IPS DF 19.7 (cell line): ENCODE measurements at places on chromosomes 1 and 21.

GRCh38 chr1:204051258-204051657 lies 21.7 kb upstream of the SOX13 start:
- DNase-seq = no peak

- no peak for DNase-seq
Observed at GRCh38 chr1:61753998-61754508, 11.8 kb downstream of the PATJ start.

GRCh38 chr1:231971397-231972110 lies 345.0 kb downstream of the DISC1 start:
- DNase-seq = no peak

DNA sequence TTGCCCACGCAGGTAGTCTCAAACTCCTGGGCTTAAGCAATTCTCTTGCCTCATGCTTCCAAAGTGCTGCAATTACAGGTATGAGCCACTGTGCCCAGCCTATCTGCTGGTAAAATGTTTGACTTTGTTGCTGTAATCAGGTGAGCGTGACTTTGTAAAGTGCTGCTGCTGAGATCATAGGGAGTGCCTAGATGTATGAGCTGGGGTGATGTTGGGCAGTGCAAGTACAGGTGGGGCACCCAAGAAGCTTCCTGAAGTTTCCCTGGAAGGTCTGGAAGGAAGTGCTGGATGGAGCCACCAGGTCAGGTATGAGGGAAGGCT lies 43.1 kb downstream of the KIF21B start:
- no peak for DNase-seq

DNA sequence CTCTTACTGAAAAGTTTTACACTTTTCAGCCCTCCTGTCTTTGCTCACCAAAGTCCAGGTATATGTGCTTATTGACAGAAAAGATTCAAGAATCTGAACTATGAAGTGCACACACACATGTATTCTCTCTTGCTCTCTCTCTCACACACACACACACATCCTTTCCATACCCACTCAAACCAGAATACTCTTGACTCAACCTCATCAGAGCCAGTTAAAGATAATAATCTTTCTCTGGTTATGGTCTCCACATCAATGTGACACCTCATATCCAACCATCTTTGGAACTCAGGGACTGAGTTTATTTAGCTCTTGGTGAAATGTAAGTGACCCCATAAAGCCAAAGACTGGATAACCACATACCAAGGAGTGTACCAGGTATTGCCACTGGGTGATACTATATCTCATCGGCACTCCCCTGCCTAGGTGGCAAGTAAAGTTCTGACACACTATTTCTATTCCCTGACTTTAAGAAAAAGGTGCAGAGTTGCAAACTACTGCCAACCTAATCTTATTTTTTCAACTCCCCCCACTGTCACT lies 24.9 kb upstream of the RGS8 start:
- DNase-seq = no peak

GRCh38 chr1:22105611-22106207 lies 37.2 kb downstream of the WNT4 start:
- DNase-seq = peak; percentile 23
